Hematopoietic multipotent progenitor cell treated with erythropoietin and hydrocortisone succinate and interleukin-3 and kit ligand, for 17 days (in vitro differentiated cells): ENCODE measurements at places on chromosomes 11 and 22.
A peak's percentile ranks its signal among the peaks of the same experiment; 100 is the strongest.

- no peak for DNase-seq
Observed at GRCh38 chr11:33802194-33802950, 28.1 kb upstream of the FBXO3 start.

- no peak for DNase-seq
Observed at GRCh38 chr11:119861160-119861559, 132.2 kb upstream of the NECTIN1 start.

GRCh38 chr22:19178065-19178656 lies 375 bp downstream of the SLC25A1 start:
- no peak for DNase-seq

- peak; percentile 91 for DNase-seq
Observed at GRCh38 chr11:65492637-65493366, 6.0 kb upstream of the MALAT1 start.

DNA sequence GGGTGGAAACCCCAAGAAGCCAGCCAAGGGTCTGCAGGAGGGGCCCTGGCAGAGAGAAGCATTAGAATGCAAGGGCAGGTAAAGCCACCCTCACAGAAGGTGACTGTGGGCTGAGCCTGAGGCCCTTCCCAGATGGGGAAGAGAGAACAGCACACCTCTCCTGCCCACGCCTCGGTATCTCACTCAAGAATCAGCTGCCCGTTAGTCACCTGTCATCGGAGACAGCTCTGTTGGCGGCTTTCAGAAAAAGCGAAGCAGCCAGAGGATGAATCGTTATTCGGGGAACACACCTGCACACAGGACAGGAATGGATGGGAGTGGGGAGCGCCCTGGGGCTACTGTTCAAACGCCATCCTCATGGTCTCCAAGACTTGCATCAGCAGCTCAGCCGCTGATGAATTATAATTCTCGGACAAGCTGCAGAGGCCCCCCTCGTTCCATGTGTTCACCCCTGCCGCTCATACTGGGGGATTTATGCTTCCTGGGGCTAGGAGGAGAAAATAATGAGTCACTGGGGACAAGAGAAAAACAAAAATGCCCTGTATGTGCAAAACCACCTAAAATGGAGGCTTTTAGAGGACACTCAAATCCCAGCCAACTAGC lies 21.6 kb upstream of the TMA7B start:
- DNase-seq, result no peak

GRCh38 chr22:33722816-33723215 lies 197.5 kb downstream of the LARGE1 start:
- DNase-seq, result no peak

- DNase-seq, result no peak
Observed at GRCh38 chr22:27232077-27232476, 569.5 kb downstream of the MN1 start.

GRCh38 chr11:65640483-65641296 lies 2.8 kb downstream of the SIPA1 start:
- DNase-seq, result no peak

DNA sequence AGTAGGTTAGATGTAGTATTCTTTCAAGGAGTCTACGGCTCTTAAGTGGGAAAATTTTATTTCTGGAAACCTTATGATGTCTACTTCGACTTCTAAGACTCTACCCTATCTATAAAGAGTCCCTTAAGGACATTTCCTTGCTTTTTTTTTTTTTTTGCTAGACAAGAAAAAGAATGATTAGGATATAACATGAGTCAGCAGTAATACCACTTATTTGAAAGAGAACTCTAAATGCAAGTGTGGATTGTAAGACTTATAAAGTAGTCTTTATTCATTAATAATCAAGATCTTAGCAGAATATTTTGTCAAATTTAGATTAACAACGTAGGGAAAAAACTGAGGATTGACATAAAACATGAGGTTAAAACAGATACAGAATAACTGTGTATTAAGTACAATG lies 71.0 kb downstream of the DKK3 start:
- no peak for DNase-seq

DNA sequence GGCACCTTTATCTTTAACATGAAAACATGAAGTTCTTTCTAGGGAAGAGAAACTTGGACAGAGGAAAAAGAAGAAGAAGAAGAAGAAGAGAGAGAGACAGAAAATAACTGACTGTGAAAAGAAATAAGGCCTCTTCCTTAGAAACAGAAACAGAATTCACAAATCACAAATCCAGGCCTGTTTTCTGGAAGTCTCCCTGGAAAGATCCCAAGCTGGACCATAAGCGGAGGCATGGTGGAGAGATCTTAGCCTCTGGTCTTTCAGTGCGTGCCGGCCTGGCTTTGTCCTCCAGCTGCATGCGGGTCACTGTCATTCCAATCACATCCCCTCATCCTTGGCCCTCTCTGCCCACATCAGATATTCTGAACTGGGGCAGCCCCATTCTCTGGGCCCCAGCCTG lies 6.9 kb downstream of the FXYD6 start:
- DNase-seq, result no peak

DNA sequence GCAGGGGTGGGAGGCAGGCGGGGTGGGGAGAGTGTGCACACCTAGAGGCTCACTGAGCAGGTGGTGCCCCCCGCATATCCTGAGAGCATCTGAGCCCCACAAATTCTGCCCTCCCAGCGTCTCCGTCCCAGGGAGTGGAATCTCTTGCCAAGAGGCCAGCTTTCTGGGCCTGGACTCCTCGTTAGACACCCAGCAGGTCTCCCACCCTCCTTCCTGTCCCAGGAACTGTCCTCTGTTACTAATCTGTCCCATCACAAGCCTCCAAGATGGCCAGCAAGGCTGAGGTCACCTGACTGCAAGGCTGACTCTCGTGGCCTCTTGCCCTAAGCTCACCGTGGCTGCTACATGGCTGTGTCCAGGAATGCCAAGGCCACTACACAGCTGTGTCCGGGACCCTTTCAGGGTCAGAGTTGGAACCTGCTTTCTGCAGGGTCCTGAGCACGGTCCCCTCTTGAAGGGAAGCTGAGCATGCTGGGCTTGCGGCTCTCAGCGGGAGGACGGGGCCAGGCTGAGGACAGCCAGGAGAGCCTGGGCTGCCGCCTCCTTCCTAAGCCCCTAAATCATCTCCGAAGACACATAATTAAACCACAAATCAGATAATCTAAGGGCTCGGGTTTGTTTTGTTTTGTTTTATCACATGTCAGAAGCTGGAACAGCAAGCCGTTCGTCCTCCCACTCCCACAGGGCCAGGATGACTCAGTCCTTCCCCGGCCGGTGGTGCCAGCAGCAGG lies 1327.3 kb downstream of the TBC1D22A start:
- DNase-seq, result no peak

DNA sequence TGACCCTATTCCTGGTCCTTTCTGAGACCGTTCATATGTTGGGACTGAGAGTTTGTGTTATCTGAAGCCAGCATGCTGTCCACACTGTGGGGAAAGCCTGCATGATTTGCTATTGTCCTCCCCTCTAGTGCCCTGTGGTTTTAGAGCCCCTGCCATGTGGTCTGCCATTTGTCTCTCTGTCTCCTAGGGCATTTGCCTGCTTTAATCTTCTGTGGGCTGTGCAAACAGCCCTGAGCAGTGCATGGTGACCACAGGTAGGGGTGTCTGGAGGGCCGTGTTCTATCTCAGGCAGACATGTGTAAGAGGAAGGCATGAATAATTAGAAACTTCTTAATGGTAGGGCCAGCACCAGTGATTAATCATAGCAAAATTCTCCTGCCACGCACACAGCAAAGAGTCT lies 23.0 kb downstream of the AMPD3 start:
- DNase-seq, result no peak

DNA sequence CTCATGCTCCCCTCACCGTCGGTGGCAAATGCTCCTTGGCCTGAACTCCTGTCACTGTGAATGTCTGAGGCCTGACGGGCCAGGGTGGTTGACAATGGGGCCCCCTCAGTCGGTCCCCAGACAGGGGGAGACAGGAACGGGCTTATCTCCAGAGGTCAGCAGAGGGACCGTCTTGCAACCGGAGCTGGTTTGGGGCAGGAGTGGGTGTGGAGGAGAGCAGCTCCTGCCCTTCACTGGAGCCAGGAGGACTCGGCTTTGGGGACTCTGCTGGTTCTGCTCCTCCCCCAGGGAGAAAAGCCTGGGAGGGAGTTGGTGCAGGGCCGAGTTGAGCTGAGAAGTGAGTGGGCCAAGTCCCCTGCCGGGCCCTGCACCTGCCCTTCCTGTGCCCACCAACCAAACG lies 354.4 kb downstream of the BRD1 start:
- DNase-seq, result no peak

DNA sequence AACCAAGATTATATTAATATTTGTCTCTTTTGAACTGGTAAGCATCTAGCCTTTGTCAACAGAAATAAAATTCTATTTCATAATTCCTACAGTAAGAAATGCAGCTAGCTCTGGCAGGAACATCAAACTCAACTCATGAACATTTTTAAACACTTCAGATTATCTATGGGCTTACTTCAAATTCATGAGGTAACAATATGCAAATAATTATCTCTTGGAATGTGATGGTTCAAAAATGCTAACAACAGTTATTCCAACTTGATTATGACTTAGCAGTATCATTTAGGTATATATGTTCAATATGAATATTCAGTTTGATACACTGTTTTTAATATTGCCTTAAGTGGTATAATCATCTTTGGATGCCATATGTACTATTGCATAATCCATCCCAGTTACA lies 1103.5 kb upstream of the CCDC90B start:
- DNase-seq, result no peak

- no peak for DNase-seq
Observed at GRCh38 chr11:7548659-7549274, 35.0 kb downstream of the PPFIBP2 start.

DNA sequence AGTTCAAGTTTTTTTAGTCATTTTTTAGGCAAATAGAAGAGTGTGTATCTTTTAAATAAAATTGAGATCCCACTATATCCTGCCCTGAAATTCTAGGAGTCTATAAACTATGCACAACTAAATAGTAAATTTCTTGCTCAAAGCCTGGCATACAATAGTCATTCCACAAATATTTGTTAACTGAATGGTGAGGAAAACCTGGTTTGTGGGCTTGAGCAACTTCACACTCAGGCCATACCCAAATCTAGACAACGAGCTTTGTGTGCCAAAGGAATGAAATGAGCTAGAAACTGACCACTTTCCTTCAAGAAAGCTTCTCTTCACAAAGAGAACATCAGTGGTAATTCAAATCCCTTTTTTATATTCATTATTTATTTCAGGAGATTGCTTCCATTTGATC lies 39.6 kb upstream of the AMOTL1 start:
- no peak for DNase-seq

DNA sequence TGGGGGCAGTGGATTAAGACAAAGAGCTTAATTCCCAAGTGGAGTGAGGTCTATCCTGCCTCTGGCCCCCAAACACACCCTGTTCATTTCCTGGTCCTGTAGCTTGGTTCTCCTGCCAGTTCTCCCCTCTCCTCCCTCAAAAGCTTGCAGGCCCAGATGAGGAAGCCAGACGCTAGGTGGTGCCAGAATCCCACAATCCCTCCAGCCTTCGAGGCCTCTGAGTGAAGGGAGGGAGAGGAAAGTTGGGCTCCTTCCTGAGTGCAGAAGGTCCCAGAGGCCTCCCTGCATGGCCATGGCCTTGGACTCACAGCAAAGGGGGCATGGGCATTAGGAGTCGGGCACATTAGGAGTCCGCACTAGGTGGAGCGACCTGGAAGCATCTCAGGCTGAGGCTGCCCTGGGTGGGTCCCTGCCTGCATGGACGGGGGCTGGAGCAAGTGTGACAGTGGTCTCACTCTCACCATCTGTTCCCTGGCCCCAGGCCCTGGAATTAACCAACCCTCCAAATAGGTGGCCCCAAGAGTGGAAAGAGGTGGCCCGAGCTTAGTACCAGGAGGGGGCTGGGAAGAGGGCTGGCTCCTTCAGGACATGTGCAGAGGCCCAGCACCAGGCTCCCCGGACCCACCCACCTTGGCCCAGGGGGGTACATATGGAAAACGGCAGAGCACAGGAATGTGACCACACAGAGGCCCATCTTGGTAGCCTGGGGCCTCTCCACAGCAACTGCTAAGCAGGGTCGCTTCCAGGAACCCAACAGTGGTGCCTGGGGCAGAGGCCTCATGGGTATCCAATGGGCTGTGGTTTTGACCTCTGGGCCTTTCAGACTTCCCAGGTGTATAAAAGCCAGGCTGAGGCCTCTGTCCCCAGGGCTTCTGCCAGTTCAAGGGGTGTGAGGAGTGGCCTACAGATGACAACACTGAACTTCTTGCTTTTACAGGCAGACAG lies 5.2 kb downstream of the FXYD2 start:
- DNase-seq, result no peak

DNA sequence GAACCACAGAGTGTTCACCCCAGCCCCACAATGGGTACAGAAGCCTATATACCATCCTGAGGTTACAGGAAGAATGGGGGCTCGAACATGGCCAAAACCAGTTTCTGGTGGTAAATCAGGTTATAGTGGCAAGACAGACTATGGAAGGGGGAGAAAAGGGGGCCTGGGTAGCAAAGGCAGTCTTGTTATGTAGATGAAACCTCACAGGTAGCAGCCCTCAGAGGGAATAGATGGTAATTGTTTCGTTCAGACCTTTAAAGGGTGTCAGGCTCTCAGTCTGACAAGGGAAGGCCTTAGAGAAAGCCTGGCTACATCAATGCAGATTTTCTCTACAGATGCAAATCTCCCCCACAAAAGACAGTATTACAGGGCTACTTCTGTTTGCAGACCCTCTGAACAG lies 3.4 kb downstream of the CAPN1 start:
- no peak for DNase-seq

DNA sequence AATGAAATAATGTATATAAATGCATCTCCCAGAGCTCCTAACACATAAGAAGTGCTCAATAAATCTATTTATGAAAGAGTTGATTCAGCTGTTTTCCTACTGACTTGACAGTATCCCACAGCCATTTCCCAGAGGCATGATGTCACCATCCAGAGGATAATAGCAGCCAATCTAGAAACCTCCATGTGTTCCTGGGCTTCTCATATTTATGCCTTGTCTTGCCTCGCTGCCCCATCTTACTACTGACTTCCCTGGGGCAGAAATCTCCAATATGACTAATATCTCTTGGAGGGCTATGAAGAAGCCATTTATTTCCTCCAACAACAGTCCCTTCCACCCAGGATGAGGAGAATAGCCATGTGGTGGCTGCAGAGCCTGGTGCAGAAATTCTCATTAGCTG lies 115.4 kb upstream of the NAV2 start:
- no peak for DNase-seq

DNA sequence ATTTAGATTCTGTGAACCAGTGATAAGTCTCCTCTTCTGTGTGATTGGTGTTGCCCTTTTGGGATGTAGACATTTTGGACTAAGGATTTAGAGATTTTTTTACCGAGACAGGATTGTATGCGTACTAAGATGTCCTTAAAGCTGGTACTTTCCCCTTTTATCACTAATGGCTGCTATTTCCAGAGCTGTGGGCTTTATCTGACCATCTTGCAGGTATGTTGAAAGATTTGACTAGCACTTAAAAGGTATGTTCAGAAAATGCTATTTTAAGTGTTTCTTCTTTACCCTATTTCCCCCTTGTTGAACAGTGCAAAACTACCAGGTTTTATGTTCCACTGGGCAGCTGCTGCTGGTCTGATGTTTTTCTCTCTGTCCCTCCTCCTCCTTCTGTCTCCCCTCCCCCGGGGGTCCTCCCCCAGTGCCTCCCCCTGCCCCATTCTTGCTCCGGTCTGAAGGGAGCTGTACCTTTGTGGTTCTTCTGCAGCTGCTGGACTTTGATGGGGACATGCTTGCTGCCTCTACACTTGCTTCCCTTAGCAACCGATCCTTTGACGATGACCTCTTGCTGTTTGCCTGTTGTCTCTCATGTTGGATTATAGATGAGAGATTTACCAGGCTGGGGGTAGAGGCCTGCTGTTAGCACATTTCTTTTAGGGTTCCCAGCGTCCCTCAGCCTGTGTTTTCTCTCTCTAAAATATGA lies 59.6 kb downstream of the ZNRF3 start:
- DNase-seq, result no peak

- no peak for DNase-seq
Observed at GRCh38 chr22:37566329-37566837, 6.1 kb downstream of the CDC42EP1 start.
